ENCODE measurements at places on chromosomes 7 and 10.
A peak's percentile ranks its signal among the peaks of the same experiment; 100 is the strongest.

DNA sequence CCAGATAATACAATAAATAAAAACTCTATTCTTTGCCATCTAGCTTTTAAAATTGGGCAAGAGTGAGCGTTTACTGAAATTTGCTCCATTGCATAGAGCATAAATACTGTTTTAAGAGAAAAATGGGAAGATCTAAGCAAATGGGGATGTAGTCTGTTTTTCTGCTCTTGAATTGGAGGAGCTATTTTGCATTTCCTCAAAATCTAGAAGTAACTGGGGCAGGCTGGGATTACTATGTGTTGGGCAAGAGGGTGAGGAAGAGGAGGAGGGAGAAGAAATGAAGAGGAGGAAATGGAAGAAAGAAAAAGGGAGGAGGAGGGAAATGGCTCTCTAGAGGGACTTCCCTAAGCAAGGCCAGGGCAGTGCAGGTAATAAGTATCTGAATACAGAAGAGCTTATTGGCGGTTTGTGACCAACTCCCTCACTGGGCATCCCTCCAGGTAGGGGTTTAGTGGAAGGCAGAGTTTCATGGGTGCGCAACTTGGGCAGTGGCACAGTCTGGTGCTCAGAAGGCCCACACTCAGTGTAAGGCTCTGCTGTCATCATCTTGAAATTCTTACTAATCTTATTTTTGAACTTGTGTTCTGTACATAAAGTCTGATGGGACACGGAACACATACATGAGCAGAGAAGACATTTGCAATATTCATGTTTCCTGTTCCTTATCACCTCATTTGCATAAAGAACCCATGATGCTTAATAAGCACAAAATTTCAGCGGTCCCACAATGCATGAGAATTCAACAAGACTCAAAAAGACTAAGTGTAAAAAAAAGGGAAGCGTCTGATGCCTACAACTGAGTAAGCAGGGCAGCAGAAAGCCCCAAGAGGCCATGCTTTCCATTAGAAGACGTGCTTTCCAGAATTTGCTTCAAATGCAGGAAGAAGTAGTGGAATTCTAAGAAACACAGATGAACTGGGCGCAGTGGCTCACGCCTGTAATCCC, 116.9 kb downstream of the EVX1 start:
- no peak for DNase-seq

- no peak for DNase-seq
Observed at GRCh38 chr10:91690412-91690811, 57.5 kb upstream of the PPP1R3C start.

- no peak for DNase-seq
Observed at GRCh38 chr7:50562136-50562535, 3.1 kb downstream of the DDC start.

DNA sequence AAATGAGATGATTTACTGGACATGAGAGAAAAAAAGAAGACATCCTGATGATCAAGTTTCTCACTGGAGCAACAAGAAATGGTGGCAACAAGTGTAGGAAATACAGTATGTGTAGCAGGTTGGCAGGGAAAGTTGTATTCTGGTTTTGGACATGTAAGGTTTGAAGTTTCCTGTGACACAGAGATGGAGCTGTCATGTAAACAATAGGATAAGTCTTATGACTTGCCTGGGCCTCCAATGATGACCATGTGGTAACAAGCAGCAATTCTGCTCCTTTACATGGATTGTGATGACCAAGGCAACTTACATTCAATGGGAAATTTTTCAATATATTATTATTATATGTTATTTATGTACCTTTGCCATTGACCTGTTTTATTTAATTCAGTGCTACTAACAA, 125.4 kb downstream of the KMT2E start:
- no peak for DNase-seq

DNA sequence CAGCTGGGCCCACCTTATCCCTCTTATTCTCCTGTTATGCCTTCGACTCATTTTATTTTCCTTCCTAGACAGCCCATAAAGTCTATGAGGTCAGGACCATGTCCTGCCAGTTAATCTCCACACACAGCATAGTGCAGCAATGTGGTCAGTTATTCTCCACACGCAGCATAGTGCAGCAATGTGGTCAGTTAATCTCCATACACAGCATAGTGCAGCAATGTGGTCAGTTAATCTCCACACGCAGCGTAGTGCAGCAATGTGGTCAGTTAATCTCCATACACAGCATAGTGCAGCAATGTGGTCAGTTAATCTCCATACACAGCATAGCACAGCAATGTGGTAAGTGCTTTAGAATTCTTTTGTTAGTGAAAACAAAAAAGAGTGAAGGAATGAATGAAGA, 77.8 kb downstream of the TEX36 start:
- DNase-seq = no peak

- DNase-seq = peak; percentile 57
Observed at GRCh38 chr10:10860455-10860976, 157.2 kb upstream of the CELF2 start.

DNA sequence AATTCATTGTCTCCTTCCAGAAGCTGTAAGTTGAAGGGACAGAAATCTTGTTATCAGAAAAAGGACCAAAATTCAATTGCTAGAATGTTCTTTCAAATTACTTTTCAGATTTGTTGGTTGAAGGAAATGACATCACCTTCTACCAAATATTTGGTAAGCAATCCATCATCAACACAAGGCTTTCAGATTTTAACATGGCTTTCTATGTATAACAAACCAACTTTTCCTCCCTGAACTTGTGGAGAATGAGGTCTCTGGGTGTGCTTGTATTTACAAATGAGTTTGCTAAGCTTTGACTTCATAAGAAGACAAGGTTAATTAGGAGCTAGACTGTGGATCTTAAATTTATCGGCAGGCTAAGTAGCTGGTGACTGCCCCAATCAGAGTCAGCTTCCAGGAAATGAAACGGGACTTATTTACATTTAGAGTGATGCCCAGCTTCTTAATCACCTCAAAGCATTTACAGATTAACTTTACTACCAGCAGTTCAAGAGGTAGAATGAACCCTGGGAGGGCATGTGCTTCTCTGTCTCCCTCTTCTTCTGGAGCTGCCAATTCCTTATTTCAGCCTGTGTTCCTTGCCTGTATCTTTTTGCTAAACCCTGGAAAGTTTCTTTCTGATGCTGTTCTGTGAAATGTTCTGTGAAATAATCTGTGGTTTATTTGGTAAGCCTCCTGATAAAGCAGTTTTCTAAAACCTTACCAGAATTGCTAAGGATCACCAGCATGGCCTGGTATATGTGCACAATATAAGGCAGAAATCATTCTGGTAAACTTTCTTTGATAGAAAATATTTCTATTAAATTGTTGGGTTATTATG, 248.8 kb upstream of the FZD8 start:
- DNase-seq = no peak

GRCh38 chr10:3811291-3811870, 26.4 kb upstream of the KLF6 start:
- DNase-seq = peak; percentile 70

DNA sequence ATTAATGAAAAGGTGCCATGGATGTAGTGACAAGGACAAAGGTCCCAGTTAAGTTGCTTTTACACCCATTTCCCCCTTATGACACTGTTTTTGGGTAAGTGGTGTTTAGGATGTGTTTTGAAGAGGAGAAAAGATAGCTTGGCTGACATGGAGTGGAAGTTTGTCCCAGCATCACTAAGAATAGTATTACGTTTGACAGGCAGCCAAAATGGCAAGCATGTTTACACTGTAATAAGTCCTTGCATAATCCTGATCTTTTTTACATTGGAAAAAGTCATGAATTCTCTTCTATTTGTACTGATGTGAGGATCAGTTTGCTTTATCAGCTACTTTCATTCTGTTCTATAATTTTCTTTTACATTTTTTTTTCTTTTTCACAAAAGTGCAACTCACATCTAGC, 137.8 kb downstream of the CHRM2 start:
- no peak for DNase-seq

DNA sequence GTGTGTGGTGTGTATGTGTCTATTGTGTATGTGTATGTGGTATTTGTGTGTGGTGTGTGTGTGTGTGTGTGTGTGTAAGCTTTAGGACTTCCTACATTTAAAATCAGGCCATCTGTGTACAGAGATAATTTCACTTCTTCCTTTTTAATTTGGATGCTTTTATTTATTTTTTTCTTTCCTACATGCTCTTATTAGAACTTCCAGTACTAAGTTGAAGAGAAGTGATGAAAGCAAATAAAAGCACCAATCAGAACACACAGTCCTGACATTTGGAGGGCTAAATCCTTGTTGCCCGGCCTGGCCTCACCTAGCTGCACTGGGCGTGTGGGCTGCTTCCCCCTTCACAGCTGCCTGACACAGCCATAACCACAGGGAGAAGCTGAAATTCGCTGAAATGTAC, 3.8 kb upstream of the MRC1 start:
- no peak for DNase-seq

GRCh38 chr10:42697926-42698325, 59.6 kb upstream of the ZNF33B start:
- DNase-seq = no peak

- no peak for DNase-seq
Observed at GRCh38 chr10:131915990-131916766, 15.4 kb downstream of the PPP2R2D start.

GRCh38 chr7:84941291-84941690, 245.6 kb downstream of the SEMA3D start:
- DNase-seq = no peak

- peak; percentile 50 for DNase-seq
Observed at GRCh38 chr10:97633921-97634320, 621 bp upstream of the MORN4 start.

GRCh38 chr7:105708763-105709080, 127.4 kb upstream of the EFCAB10 start:
- DNase-seq = no peak

GRCh38 chr10:78081292-78081691, 47.6 kb downstream of the RPS24 start:
- DNase-seq = no peak

GRCh38 chr10:50431791-50432190, 180.5 kb upstream of the ASAH2 start:
- DNase-seq = no peak

GRCh38 chr10:57482259-57482658, 785.4 kb downstream of the IPMK start:
- no peak for DNase-seq

- peak; percentile 42 for DNase-seq
Observed at GRCh38 chr7:115356139-115356746, 434.3 kb downstream of the MDFIC start.

GRCh38 chr7:27203365-27203953, 3.6 kb upstream of the HOXA13 start:
- DNase-seq = no peak

DNA sequence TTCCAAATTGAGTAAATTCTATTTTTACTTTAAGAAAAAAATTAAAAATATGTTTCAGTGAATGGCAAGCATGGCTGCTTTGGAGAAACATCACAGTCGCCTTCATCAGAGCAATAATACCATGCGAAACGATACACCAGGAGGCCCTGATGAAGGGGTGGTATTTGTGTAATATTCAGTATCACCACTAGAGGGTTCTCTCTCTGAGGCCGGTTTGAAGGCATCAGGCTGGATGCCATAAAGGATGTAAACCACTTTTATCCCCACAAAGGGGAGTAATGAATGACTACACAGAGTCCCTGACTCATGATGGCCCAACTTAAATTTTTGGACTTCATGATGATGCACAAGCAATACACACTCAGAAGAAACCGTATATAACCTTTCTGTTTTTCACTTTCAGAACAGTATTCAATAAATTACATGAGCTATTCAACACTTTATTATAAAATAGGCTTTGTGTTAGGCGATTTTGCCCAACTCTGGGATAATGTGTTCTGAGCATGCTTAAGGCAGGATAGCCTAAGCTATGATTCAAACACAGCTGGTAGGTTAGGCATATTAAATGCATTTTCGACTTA, 95.5 kb downstream of the PPP1R17 start:
- peak; percentile 80 for DNase-seq

DNA sequence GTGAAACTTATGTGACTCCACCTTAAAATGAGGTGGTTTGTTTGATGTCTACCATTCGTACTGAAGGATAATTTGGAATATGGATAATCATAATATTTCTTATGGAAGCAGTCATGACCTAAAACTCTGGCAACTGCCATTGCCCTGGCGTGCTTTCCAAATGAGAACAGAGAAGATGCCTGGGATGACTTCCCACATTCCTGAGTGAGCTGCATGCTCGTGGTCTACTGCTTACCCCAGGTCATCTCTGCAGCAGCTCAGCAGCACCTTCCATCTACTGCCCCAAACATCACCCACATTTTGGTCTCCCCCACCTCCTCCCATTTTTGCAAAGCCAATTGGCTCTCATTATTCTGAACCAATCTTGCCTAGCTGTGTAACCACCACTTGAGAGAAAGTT, 40.1 kb downstream of the LYZL1 start:
- DNase-seq = no peak

DNA sequence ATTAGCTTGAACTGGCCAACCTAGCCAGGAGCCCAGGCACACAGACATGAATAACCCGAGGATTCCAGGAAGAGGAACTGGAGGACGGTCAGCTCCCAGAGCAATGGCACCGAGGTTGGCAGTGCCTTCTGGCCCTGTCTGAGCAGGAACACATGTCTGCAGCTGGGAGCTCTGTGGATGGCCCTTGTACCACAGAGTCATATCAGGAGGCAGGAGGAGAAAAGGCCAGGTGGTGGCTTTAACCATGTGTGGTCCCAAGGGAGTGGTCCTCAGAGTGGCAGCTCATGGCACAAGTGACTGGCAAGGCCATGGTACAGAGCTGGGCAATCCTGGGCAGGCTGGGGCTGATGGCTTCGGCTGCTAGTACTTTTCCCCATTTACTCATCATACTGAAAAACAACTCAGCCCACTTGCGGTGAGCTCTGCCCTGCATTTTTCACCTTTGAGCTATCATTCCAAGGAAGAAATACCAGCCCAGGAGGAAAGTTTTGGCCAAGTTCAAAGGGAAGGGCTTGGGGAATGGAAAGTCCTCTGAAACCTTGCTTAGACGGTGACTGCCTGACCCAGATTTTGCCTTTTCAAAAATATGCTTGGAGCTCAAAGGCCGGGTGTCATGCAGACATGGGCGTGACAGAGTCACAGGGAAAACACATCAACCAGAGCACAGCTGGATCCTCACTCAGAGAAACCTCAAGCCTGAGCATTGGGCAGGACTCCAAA, 25.7 kb upstream of the LOXL4 start:
- no peak for DNase-seq

- DNase-seq = no peak
Observed at GRCh38 chr7:6423942-6424701, 23.6 kb downstream of the DAGLB start.

- DNase-seq = no peak
Observed at GRCh38 chr7:46150202-46150601, 229.1 kb upstream of the IGFBP3 start.

DNA sequence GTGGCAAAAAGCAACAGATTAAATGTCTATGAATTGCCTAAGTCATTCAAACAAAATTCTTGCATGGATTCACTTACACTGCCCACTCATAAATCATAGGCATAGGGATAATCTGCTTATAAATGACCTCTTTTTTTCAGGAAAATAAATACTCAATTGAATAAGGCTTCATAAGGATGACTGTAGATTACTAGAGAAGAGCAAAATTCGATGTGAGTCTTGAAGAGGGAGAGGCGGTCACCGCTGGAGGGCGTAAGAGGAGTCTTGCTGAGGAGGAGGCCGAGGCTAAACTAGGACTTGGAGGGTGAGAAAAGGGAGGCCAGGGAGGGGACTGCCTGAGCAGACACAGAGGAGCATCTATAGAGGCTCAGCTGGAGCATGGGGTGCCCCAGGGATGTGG, 135.4 kb upstream of the RSU1 start:
- DNase-seq = no peak

GRCh38 chr7:124379296-124379695, 346.4 kb upstream of the TMEM229A start:
- no peak for DNase-seq

- DNase-seq = no peak
Observed at GRCh38 chr10:130398090-130398994, 262.2 kb downstream of the GLRX3 start.

- DNase-seq = no peak
Observed at GRCh38 chr10:131972474-131973071, 9.2 kb downstream of the BNIP3 start.

Measured in NAMALWA (cell line).